ENCODE measurements at places on chromosomes 1 and 21. TPM values are rescaled to one million over a fixed set of nuclear protein-coding genes. Genes with fewer than 3 reads are reported as not detected.

Gene PRKAA2
- total RNA-seq, result 6.4 TPM

Gene MEGF6
- total RNA-seq, result 61.7 TPM

Gene ADORA1
- total RNA-seq, result 2.7 TPM

Gene DEPDC1
- 9.7 TPM for total RNA-seq

Gene MASP2
- 0.29 TPM for total RNA-seq

Gene ENAH
- total RNA-seq, result 69.2 TPM

Gene RAD54L
- total RNA-seq, result 22.9 TPM

Gene LIN28A
- 26.2 TPM for total RNA-seq

Gene LCA5L
- 1.9 TPM for total RNA-seq

Gene LMX1A
- 13.5 TPM for total RNA-seq

Gene OR2M3
- not detected for total RNA-seq
